ENCODE measurements at places on chromosomes 16 and 17.

- no peak for DNase-seq
Observed at GRCh38 chr16:17271687-17272086, 199.1 kb downstream of the XYLT1 start.

DNA sequence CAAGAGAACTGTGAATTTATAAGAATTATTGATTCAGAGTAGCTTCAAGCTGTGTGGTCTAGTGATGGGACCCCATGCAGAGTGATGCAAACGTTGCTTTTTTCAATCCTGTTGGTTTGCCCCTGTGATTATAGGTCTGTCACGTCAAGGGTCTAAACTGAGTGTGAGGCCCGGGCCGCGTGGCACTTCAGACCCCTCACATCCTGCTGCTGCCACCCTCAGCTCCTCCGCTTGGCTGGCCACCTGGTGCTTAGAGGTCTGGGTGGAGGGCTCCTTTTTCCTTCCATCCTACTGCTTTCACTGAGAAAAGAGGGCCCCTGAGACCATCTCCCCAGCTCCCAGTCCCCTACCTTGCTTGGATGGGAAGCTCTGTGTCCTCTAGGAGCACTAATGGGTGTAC, 12.0 kb downstream of the MYL4 start:
- no peak for DNase-seq

GRCh38 chr17:42317266-42317845, 29.1 kb downstream of the STAT5A start:
- no peak for DNase-seq

DNA sequence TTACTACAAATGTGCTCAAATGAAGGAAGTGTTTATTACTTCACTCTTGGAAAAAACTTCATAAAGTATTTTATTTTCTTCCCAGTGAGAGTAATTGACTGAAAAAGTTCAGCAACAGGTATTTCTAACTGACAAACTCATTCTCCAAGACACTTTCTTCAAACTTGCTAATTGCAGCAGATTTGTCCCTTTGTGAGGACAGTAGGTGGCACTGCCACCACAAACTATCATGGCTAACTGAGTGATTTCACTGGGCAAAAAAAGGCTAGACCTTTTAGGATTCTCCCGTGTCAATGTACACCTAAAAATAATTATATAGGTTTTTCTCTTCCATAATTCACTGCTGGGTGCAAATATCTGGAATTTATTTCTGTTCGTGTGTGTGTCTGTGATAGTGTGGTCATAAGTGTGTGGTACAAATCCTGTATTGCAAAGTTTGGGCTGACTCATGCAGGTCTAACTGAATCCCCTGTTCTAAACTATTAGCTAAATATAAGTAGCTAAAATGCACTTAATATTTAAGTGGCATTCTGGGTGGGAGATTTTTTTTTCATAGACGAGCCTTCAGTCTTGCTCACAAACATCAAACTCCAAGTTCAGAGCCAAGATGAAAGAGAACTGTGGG, 3.9 kb downstream of the HS3ST3A1 start:
- peak; percentile 18 for DNase-seq

DNA sequence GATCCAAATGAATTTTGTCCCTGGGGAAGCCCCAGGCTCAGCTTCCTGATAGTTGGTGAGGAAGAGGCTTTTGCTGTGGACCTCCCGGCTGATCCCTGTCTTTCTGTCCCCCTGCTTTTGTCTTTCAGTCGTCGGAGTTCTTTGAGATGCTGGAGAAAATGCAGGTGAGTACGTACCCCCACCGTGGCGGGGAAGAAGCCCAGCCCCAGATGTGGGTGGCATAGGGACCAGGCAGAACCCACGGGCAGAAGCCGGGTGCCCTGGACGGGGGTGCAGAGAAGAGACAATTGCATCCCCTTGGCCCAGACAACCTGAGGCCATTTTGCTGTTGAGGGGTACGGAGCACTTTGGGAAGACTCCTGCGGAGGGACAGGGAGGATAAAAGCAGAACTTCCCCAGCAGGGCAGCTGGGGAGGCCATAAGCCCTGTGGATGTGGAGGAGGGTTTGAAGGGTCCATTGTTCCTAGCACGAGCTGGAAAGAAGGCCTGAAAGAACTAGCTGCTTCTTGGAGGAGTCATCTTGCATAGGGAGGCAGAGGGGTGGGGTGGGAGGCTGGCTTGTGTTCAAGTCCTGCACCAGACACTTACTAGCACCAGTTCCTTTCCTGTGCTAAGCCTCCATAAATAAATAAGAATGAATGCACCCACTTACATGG, 105.6 kb downstream of the OR1D5 start:
- no peak for DNase-seq

GRCh38 chr17:44084131-44084538, 13.6 kb downstream of the G6PC3 start:
- DNase-seq: peak; percentile 37

GRCh38 chr17:77963441-77963840, 4.9 kb downstream of the TNRC6C start:
- DNase-seq: peak; percentile 62

DNA sequence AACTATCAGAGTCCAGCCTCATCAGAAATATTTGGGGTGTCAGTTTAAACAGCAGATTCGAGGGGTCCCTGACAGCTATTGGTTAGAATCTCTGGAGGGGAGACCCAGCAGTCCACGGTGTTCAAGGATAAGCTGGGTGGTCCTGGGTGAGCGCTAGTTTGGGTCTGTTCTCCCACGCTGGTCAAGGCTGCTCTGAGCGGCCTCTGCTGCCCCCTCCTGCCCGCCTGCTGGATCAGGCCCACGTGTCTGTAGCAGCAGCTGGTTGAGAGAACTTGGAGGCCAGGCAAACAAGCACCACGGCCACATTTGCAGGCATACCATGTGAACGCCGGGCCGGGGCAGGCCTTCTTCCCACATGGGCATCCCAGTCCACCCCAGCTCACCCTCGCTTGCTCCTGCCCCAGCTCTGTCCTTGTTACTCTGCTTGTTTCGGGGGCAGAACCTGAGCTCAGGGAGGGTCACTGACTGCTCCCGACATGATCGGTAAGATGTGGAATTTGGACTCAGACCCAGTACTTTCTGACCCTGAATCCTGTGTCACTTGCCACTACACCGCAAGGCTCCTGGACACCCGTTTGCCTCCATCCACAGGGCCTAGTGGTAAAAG, 7.4 kb downstream of the FOXF1 start:
- DNase-seq: peak; percentile 79

- no peak for DNase-seq
Observed at GRCh38 chr17:81114351-81115093, 50.8 kb upstream of the PVALEF start.

GRCh38 chr17:12320286-12320685, 299.6 kb downstream of the MAP2K4 start:
- no peak for DNase-seq

GRCh38 chr17:78965491-78965924, 14.2 kb downstream of the LGALS3BP start:
- no peak for DNase-seq

DNA sequence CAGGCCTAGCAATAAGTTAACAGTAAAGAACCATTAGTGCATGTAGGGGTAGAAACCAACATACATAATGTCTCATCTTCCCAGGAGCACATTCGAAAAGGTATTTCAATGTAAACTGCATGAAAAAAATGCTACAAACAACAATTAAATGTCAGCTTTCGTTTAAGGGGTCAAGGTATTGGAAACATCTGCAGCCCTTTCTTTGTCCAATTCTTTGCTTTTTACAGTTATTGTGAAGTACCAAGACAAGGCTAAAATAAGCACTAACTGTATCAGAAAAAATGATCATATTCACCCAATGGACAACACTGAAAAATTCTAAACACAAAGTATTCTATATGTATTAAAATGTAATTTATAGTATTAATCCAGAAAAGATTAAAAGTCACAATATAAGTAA, 37.9 kb downstream of the GPATCH8 start:
- no peak for DNase-seq

- no peak for DNase-seq
Observed at GRCh38 chr16:11107780-11108465, 148.1 kb downstream of the SOCS1 start.

DNA sequence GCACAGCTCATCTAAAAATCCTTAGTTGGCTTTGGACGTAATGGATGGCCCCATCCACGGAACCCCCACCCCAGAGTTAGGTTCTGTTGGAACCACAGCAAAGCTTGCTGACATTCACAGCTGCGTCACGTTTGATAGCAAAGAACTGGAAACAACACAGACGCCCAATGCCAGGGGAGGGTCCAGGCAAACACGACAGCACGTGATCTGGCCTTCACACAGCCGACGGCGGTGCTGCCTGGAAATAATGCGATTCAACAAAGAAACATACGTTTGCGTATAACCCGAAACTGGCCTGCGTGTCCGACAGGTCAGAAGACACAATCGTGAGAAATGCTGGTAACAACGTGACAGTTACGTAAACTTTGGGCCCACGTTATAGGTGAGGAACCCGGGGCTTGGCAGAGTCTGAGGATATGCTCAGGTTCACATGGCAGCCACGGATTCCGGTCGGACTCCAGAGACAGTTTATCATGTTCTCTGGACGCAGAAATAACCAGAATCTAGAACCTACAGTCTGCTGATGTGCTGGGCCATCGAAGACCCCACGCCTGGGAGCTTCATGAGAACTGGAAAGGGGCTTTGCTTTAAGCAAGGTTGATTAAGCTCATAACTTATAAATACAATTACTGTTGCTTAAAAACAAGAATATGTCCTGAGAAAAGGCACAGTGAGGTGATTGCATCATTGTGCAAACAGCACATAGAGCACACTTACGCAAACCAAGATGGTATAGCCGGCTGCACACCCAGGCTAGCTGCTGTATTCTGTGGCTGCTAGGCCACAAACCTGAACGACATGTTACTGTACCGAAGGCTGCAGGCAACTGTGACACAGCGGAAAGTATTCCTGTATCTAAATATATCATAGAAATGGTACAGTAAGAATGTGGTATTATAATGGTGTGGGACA, 70.4 kb downstream of the RPH3AL start:
- no peak for DNase-seq

DNA sequence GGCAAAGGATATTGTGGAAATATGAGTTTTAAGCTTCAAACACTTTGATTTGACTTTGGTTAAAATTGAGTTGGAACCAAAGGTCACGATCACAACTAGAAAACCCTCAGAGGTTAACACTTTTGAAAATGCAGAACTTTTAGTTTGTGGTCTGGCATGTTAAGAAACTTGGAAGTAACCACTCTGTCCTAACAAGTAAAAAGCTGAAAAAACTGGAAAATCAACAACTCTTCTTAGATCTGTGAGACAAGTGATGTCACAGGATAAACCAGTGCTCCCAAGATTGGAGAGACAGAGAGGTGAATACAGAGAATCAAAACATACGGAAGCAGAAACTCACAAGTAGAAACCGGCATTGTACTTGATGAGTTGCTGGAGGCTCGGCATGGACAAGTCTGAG, 17.4 kb downstream of the MFSD6L start:
- no peak for DNase-seq

DNA sequence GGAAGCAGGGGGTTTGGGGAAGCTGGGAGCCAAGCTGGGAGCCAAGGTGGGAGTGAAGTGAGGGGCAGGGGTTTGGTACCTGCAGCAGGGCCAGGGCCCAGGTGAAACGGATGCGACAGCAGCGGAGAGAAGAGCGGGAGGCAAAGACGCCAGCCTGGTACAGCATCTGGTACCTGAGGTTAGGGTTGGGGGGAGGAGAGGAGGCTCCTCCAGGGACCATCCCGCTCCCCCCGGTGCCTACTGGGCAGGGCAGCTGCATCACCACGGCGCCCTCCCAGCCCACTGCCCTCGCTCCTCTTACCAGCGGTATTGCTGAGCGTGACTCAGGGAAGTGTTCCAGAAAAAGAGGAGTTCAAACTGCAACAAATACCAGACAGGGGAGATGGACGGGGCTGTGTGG, 9.8 kb downstream of the CLN3 start:
- DNase-seq: no peak

GRCh38 chr16:3509470-3509928, 8.7 kb downstream of the CLUAP1 start:
- no peak for DNase-seq

DNA sequence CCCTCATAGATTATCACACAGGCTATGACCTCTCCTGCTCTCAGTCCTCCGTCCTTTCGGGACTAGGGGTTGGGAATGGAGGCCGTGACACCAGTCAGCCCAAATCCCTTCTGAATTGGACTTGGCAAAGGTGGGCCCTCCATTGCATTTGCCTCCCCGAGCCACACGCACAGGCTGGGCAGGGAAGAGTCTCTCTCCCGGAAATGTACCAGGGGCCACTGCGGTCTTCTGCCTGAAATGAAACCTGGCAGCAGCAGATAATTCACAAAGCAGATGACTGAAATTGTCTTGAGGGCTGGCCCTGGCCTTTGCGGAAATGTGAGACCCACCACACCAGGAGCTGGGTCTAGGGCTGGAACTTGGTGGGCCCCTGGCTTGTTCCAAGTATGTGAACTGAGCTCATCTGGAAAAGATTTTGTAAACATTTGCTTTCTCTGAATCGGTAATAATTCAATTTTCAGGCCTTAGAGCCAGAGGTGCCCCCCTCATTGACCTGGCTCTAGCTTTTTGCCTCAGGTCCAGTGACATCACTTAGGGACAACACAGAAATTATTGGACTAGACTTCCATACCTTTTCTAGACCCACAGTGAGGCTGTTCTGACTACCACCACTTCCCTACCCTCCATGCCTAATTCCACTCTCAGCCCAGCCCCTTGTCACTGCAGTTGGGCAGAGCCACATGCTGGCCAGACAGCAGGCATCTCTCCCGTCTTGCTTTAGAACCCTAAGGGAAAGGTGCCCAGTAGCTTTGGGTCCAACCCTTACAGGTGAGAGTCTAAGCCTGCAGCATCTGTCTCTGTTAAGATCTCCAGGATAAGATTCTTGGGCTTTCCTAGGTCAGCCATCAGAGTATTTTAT, 75.2 kb downstream of the CCDC182 start:
- no peak for DNase-seq

DNA sequence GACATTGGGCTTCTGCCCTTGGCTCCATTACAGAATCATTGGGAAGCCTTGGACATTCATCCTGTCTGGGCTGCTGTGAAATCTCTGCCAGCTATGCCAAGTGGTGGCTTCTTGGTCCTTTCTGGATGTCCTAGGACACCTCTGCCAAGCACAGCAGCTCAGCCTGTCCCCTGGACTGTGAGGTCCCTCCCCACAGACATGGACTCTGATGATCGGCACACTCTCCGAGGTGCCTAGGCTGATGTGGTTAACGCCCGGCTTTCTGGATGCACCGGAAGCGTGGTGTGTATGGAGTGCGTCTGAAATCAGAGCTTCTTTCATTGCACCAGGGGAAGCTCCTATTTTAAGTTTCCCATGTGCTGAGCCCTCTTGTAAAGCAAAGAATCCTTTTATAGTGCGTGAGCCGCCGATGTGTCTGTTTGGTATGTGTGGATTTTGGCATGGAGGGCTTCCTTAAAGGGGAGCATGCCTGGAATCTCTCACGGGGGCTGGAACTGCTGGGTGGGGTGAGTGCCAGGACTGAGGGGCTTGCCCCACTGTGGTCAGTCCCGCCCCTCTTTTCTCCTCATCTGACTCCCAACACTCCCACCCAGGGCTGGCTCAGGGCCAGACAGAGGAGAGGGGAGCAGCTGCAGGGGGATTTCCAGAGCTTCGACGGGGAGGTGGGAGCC, 7.0 kb upstream of the ARHGAP23 start:
- no peak for DNase-seq

Data from urothelium cell line (cell line).